ENCODE measurements at places on chromosomes 7 and 10.

GRCh38 chr7:152120210-152120609 lies 94.7 kb downstream of the GALNT11 start:
- no peak for DNase-seq

GRCh38 chr7:151850491-151851124 lies 26.3 kb downstream of the PRKAG2 start:
- DNase-seq = no peak

- no peak for DNase-seq
These were observed 43.2 kb downstream of the PTPRZ1 start for GRCh38 chr7:121916211-121916610.

DNA sequence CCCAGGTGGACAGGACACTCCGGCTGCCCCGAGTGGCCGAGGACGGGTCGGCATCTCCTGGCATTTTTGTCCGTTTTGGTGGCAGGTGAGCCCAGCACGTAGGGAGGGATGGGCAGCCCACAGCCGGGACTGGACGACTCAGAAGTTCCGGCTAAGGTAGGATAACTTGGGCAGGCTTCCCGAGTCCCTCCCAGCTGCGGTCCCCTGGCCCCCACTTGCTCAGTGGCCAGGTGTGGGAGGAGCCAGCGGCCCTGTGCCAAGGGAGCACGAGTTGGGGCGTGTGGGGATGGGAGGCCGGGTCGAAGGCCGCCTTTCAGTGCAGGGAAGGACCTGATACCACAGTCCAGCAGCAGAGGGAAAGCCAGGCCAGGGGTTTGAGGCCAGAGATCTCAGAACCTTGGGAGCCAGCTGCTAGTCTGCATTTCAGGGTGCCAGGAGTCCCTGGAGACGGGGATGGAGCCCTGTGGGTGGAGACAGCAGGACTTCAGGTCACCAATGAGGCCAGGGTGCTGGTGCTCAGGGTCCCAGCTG lies 58.5 kb downstream of the PWWP2B start:
- no peak for DNase-seq

DNA sequence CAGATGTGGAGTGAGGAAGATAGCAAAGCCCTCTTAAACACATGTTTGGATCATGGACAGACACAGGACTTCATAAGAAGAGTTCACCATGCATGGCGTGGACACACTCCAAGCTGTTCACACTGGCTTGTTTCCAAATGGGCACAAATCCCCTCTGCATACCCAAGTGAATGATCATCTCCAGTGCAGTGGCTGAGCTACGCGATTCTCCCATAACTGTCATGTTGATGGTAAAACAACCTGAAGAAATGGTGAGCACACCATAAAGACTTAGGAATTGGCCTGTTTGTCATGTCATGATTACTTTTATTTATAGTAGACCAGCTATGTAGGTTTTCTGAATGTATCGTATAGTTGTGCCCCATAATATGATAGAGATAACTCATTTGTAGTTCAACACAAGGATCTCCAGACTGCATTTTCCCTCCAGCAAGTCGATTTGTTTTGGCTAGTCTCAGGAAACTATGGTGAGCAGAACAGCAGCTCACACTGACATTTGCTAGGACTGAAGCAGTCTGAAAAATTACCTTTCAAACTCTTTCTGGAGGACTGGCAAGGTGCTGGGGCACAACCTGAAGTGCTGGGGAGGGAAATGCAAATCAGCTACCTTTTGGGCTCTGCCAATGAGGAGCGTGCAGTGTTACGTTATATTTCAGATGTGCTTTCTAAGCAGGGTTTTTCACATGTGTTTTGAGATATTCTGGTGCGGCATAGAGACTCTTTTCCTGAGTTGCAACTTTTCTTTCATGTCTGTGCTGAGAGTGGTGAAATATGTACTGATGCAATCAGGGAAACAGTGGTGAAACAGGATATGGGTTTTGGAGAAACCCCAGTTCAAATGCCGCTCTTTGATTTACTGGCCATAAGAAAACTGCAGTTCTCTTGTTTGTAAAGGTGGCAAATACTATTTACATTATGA lies 629.6 kb upstream of the DPP6 start:
- no peak for DNase-seq

DNA sequence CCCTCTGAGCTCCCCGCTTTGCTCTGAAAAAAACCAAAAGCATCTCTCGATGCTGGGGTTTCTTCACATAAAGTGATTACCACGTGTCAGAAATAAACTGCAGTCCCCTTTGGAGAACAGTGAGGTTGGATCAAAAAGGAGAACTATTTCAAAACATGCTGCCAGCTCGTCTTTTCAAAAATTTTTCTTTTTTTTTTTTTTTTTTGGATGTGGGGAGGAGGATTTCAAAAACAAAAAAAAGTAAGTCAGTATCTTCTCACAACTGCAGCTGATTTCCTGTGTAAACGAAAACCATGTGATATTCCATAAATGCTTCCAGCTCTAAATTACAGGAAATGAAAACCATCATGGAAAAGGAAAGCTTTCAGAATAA lies 155.0 kb upstream of the LYZL2 start:
- no peak for DNase-seq

DNA sequence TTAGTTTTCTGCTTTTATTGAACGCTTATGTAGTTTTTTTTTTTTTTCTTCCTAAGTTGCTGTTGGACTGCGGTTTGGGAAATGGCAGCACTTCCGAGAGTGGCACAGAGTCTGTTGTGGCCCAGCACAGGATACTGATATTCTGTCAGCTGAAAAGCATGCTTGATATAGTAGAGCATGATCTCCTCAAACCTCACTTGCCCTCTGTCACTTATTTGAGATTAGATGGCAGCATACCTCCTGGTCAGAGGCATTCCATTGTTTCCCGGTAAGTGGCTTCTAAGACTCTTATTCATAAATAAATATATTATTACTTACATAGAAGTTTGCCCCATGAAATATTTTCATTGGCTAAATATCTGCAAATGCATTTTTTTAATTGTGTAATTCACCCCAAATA lies 101.1 kb downstream of the BTAF1 start:
- no peak for DNase-seq

DNA sequence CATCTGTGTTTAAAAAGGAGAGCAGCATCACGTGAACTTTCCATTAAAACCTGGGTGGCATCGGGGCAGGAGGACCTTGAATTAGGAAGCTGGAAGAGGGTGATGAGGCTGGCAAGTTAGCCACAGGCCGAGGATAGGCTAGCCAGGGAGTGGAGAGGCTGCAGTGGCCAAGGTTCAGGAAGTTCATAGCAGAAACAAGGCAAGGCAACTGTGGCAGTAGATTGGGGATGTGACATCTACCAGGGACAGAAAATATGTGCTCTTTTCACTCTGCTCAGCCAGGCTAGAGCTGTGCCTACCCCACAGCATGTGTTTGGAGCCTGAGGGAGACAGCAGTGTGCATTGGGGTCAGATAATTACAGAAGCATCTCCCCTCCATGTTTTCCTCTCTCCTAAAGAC lies 2.2 kb upstream of the INPP5F start:
- no peak for DNase-seq

- DNase-seq = no peak
These were observed 308.4 kb downstream of the SKIDA1 start for GRCh38 chr10:21217107-21217506.

GRCh38 chr10:44725404-44725803 lies 185.7 kb upstream of the TMEM72 start:
- DNase-seq = no peak

GRCh38 chr10:35824704-35825103 lies 182.6 kb upstream of the FZD8 start:
- no peak for DNase-seq

DNA sequence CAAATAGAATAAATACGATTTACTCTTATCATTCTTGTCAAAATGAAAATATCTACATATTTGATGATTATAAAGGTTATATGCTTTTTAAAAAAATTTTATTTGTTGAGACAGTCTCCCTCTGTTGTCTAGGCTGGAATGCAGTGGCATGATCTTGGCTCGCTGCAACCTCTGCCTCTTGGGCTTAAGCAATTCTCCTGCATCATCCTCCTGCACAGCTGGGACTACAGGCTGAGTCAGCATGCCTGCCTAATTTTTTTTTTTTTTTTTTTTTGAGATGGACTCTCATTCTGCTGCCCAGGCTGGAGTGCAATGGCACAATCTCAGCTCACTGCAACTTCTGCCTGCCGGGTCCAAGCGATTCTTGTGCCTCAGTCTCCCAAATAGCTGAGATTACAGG lies 48.9 kb downstream of the PUS7 start:
- DNase-seq = no peak

DNA sequence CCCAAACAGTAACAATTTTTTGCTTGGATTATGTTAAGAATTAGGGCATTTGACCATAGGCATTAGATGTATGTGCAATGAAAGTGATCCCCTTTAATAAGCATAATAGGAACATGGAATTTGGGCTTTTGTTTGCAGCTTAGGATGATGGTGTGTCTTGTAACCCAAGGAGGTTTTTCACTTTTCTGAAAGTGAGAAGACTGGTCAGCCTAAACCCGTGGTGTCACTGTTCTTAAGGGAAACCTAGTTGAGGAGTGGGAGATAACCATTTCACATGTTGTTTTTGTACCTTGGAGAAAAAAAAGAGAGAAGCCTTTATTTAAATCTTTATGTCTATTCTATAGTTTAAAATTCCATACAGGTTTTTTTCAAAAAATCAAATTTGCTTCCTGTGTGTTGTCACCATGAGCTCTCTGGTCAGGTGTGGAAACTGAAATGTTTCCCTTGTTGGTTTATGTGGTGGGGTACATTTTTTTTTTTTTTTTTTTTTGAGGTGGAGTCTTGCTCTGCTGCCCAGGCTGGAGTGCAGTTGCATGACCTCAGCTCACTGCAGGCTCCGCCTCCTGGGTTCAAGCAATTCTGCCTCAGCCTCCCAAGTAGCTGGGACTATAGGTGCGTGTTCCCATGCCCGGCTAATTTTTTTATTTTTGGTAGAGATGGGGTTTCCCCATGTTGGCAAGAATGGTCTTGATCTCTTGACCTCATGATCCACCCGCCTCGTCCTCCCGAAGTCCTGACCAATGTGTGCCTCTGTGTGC lies 7.7 kb downstream of the CCM2 start:
- DNase-seq = no peak

DNA sequence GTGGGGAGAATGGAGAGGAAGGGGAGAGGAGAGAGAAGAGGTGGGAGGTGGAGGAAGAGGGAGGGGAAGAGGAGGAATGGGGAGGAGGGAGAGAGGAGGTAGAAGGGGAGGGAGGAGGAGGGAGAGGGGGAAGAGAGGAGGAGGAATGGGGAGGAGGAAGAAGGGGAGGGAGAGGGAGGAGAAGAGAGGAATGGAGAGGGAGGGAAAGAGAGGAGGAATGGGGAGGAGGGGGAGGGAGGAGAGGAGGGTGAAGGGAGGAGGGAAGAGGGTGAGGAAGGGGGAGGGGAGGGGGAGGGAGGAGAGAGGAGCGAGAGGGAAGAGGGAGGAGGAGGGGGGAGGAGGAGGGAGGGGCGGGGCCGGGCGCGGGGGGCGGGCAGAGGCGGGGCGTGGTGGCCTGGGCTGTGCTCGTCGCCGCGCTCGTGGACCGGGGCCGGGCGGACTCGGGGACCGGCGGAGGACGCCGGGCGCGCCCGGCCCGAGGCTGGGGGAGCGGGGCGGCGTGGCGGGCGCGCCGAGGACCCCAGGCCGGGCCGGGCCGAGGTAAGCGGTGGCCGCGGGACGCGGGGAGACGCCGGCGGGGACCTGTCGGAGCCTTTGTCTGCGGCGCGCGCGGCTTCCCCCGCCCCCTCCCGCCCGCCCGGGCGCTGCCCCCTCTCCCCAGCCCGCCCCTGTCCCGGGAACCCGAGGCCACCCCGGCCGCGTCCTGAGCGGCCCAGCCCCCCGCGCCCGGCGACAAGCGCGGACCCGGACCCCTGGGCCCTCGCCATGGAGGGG lies at the start of gene SLC29A4:
SLC29A4 (plus strand) TSS at position 401 of the 774 bp plus-strand sequence. CDS start 4,874 bp downstream, outside the sequence.
- DNase-seq = peak; percentile 46

GRCh38 chr7:64947252-64948000 lies 43.4 kb downstream of the ZNF117 start:
- DNase-seq = no peak

DNA sequence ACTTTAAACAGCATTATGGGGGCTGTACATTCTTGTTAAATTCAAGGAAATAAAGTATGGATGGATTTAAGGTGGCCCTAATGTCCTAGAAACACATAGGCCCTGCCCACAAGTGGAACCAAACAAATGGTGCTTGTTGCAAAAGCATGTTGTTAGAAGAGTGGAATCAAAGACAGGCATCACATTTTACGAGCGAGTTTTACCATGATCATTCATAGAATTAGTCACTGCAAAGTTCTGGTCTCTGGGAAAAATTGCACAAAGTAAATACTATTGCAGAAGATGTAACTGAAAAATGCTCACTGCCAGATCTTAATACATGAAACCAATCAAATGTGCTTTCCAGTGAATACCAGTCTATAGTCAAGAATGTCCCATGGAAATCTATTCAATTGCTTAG lies 677.1 kb downstream of the PARD3 start:
- DNase-seq = no peak

DNA sequence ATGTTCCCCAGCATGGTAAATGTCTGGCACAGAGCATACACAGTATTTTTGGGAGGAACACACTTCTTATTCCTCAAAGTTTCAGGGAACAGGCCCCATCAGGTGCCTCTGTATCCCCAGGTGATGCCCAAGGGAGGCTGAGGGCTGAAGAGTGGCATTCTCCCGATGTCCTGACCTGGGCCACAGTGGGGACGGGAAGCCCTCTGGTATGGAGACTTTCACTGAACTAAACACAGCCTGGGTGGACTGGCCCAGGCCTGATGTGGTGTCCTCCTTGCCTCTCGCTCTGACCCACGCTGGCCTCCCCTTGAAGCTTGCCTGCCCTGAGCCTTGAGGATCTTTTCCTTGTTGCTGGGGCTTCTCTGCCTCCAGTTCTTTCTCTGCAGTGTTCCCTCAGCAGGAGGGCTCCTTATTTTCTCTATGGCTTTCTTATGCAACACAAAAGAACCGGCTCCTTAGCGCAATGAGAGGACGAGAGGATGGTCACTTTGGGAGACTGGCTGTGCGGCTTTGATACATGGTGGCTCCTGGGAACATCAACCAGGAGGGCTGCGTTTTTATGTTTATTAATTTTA lies 157.5 kb upstream of the TNS3 start:
- no peak for DNase-seq

- no peak for DNase-seq
These were observed 30.2 kb downstream of the SLC39A12 start for GRCh38 chr10:17981766-17982380.

DNA sequence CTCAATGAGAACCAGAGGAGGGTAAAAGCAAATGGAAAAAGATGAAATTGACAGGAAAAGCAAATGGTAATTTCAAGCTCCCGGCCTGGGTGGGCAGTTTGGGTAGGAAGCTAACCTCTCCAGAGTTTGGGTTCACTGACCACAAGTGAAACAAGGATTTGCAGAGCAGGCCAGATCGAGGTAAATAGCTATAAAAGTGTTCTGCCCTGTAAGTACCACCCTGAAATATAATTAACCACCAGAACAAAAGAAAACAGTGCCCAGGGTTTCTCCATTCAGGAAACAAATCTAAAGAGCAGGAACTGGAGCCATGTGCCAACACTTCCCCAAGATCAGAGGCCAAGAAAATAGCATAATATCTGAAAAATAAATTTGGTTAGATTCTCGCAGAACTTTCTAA lies 276.7 kb upstream of the MEOX2 start:
- no peak for DNase-seq
